ENCODE measurements at places on chromosomes 6 and 20.

GRCh38 chr20:32007787-32008616, 2.2 kb upstream of the CCM2L start:
- DNase-seq, result no peak

GRCh38 chr6:52574709-52575501, 2.0 kb downstream of the TRAM2 start:
- DNase-seq, result no peak

GRCh38 chr6:5637714-5638113, 369.0 kb downstream of the NRN1 start:
- no peak for DNase-seq

GRCh38 chr6:24910331-24910960, 25.3 kb downstream of the RIPOR2 start:
- no peak for DNase-seq

- DNase-seq, result no peak
Measured at GRCh38 chr6:4575714-4576113, 200.5 kb upstream of the CDYL start.

- no peak for DNase-seq
Measured at GRCh38 chr6:28001751-28002150, 44.7 kb downstream of the OR2B6 start.

DNA sequence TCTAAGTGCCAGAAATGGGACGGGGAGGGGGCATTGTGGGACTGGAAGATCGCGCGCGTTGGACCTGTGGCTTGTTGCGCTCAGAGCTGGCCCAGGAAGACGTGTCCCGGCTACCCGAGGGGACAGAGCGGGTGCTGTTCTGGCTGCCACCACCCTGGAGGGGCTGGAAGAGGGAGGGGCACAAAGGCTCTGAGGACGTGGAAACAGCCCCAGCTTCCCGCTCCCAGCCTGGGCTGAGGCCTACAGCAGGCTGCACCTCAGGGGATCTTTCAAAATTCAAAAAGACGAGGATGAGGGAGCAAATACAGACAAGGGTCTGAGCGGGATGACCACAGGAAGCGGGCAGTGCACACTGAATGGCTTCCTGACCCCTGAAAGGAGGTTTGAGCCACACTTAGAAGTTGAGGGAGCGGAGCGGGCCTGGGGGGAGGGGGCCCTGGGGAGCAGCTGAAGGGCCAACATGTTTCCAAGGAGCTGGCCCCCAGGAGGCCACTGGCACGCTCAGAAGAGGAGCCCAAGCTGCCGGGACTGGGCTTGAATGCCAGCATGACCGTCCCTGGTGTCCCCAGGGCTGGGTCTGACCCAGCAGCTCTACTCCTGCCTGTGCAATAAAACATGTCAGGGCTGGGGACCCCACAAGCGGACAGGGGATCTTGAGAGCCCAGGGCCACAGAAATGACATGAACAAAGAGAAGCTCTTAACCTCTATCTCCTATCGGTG, 1.3 kb downstream of the OXT start:
- DNase-seq, result no peak

DNA sequence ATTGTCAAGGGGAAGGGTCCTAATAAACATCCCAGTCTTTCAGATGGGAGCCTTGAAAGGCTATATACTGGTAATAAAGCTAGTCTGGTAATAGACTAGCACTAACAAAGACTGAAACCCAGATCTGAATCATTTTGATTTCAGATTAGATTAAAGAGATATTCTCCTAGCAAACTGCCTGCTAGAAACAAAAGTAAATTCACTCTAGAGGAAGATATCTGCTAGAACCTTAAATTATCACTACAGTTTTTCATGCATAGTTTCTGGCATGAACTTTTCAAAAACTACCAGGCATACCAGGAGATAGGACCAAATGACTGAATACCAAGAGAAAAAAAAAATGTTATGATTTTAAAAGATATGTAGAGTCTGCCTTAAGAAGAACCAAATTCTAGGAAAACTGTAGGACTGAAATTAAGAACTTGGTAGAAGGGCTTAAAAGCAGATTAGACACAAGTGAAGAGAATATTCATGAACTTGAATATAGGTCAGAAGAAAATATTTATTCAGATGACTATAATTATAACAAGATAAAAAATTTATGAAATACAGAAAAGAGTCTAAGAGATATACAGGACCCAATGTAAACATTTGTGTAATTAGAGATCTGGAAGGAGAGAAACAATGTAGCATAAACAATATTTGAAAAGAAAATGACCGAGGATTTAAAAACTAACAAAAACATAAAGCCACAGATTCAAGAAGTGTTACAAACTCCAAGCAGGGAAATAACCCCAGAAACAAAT, 141.6 kb downstream of the FOXO3 start:
- DNase-seq, result no peak

GRCh38 chr20:8364734-8365078, 232.6 kb downstream of the PLCB1 start:
- no peak for DNase-seq

DNA sequence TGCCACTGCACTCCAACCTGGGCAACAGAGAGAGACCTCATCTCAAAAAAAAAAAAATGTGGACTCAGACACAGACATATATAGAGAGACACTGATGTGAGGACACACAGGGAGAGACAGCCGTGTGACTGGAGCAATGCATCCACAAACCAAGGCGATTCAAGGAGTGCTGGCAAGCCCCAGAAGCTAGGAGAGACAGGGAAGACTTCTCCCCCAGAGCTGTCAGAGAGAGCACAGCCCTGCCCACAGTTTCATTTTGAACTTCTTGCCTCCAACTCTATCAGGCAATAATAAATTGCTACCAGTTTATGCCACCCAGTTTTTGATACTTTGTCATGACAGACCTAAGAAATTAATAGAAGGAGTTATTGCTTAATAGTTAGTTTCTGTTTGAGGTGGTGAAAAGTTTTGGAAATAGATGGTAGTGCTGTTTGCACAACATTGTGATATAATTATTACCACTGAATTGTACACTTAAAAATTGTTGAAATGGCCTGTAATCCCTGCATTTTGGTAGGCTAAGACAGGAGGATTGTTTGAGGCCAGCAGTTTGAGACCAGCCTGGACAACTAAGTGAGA, 5.1 kb upstream of the MDFI start:
- DNase-seq, result no peak

- no peak for DNase-seq
Measured at GRCh38 chr20:62581806-62582205, 60.5 kb upstream of the SLCO4A1 start.

DNA sequence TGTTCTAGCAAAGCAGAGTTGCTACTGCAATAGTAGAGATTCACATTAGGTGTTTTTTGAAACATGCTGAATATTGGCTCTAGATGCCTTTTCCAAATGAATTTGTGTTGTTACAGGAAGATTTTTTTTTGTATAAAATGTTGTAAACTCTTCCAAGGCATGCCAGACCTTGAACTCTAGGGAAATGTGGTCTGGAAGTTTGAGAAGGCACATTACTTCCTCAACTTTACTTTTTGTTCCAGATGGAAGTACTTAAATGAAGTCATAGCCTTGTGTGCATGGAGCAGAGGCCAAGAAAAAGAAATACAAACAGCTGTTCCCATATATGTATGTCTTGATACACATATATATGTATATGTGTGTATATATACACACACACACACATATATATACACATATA, 585.7 kb upstream of the MARCKS start:
- DNase-seq, result no peak

DNA sequence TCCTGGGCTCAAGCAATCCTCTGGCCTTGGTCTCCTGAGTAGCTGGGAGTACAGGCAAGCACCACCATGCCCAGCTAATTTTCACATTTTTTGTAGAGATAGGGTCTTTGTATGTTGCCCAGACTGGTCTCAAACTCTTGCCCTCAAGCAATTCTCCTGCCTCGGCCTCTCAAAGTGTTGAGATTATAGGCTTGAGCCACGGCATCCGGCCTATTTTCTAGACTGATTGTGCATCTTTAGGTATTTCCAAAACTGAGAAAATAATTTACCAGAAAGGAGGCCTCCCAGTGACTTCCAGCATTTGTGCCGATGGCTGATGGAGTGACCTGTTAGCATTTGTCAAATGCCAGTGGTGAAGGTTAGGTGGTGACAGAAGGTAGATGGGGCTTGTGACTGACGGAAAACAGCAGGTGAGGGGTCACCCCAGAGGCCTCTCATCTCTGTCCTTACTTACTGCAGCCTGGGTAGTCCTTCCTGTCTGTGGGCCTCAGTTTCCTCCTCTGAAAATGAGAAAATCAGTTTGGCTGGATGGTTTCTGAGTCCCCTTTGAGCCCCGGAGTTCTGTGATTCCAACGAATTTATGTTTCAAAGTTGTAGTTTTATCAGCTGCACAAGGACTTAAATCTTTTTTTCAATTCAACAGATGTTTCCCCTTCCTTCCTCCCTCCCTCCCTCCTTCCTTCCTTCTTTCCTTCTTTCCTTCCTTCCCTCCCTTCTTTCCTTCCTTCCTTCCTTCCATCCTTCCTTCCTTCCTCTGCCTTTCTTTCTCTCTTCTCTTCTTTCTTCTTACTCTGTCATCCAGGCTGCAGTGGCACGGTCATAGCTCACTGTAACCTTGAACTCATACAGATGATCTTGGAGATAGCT, 53.5 kb downstream of the TGM2 start:
- no peak for DNase-seq

GRCh38 chr20:36018208-36018988, 50.0 kb downstream of the CNBD2 start:
- no peak for DNase-seq

DNA sequence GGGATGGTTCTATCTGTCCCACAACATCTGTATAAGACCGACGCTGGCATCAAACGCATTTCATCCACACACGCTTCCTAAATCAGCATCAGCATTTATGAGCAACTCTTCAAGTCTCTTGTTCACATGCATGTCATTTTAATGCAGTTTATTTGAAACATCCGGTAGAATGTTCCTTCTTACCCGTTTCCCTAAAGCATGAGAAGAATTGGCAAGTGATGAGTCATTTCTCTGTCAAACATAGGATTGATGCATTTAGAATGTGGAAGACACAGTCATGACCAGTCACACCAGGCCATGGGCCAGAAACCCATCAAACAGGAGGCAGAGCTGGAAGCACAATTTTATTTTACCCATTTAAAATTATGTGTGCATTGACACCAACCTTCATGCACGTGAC, 122.8 kb downstream of the UST start:
- DNase-seq, result no peak

DNA sequence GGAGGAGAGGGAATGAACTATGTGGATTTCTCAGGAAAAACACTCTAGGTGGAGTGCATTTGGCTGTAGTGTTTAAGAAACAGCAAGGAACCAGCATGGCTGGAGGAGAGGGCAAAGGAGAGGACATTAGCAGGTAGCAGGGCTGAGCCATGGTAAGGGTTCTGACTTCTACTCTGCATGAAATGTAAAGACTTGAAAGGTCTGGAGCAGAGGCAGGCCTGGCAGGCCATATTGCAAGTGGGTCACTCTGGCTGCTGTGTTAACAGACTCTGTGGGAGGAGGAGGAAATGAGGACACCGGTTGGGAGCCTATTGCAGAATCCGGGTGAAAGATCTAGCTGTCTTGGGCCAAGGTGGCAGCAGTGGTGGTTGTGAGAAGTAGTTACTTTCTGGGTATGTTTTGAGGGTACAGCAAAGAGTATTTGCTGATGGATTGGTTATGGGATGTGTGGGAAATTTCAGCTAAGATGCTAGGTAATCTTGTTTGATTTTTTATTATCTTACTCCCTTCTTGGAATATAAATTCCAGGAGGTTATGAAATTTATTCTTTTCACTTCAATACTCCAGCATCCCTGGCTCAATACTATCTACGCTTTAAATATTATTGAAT, 115.9 kb upstream of the BCLAF1 start:
- no peak for DNase-seq

GRCh38 chr20:6525447-6526303, 241.8 kb upstream of the BMP2 start:
- DNase-seq, result no peak

DNA sequence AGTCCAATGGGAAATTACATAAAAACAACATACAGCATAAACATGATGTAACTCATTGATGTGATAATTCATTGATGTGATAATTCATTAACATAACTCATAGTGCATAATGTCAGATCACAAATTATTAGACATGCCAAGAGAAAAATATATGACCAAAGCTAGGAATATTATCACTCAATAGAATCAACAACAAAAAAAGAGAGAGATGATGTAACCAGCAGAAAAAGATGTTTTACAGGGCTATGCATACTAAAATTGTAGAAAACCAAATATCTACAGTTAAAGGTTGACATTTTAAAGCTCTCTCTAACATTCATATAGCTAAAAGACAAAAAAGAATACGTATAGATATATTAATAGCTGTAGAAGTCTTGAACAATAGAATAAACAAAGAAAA, 1067.2 kb upstream of the ADGRB3 start:
- DNase-seq, result no peak

DNA sequence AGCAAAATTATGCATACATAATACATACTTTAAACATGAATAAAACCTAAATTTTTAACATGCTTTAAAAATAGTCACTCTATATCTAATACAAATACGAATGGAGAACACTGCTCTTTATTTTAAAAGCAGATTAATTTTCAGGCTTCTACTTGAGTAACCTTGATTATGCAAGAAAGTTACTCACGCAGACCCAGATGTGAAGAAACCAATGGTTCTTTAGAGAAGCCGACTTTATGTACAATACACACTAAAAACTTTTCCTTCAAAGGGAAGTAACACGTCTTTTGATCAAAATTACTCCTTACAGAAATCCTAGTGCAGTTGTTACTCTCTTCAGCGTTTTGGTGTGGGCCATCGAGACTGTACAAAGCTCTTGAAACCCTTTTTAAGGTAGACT, 136.9 kb upstream of the SLC22A16 start:
- DNase-seq, result no peak

GRCh38 chr6:20403766-20404640, 2.3 kb downstream of the E2F3 start:
- DNase-seq, result no peak

GRCh38 chr20:23255106-23255505, 95.5 kb upstream of the NXT1 start:
- no peak for DNase-seq

- DNase-seq, result no peak
Measured at GRCh38 chr6:42236682-42237473, 19.2 kb upstream of the MRPS10 start.

DNA sequence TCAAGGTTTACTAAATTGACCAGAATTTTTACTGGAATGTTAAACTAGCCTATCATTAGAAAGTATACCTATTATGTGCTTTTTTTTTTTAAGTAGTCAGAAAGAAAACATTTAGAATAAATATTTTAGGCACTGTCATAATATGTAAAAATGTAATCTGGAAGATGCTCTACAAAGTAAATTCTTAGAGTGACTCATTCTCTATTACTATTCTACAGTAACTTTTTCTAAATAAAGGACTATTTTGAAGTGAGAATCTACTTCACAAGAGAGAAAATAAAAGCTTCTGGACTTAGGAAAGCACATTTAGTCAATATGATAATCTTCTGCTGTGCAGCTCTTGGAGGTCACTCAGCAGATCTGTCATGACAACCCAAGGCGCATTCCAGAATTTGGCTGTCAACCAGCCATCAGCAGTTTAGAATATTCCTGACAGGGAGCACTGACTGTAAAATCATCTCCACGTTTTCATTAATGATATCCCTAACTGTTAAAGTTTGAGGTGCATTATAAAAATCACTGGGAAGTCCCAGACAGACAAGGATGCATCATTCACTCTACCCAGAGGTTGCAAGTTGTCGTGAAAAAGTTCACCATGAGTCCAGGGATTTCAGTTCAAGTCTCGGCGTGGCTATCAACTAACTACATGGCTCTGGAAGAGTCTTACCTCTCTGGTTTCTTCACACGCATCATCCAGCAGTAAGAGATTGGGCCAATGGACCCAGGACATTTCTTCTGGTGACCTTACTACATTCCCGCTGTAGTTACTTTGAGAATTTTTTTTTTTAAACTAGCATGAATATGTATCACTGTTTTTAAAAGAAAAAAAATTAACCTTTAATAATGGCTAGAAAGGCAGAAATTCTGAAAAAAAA, 374.9 kb downstream of the GJA1 start:
- no peak for DNase-seq

Measured in NCI-H1417 treated with DMSO at 0.1 percent for 48 hours (cell line).